AG10803 (cell line): ENCODE measurements at places on chromosomes 16 and 17.

GRCh38 chr17:27978689-27979175, 63.7 kb upstream of the NLK start:
- no peak for DNase-seq

GRCh38 chr16:24499193-24499814, 40.1 kb upstream of the RBBP6 start:
- DNase-seq, result peak; percentile 16

DNA sequence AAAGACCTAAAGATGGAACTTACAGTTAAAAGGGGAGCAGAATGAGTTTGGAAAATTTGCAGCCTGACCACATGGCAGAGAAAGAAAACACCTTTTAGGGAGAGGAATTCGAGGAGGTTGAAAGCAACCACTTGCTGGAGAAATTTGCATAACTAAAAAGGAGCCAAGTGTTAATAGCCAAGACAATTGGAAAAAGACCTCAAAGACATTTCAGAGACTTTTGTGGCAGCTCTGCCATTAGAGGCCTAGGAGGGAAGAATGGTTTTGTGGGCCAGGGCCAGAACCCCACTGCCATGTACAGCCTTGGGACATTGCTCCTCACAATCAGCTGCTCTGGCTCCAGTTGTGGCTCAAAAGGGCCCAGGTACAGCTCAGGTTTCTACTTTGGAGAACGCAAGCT, 338.5 kb downstream of the UTP18 start:
- DNase-seq, result no peak

GRCh38 chr17:59769887-59770286, 62.4 kb downstream of the VMP1 start:
- DNase-seq, result peak; percentile 43

DNA sequence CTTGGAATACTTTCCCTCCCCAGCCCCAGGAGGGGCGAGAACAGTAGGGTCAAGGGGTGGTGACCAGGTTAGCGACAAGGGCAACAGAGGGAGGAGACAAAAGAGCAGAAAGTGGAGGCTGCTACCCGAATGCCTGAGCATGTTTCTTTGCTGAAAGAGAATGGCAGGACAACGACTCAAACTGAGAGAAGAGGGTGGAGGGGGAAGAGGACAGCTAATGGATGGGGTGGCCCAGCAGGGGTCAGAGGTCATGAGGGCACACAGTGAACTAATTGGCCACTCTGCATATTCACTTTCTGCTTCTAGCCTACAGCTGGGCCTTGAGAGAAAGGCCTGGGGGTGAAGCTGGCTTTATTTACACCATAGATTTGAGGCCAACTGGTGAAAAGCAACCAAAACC, 19.1 kb upstream of the DDX52 start:
- DNase-seq, result no peak

GRCh38 chr16:4859190-4859899, 12.1 kb downstream of the UBN1 start:
- DNase-seq, result no peak

DNA sequence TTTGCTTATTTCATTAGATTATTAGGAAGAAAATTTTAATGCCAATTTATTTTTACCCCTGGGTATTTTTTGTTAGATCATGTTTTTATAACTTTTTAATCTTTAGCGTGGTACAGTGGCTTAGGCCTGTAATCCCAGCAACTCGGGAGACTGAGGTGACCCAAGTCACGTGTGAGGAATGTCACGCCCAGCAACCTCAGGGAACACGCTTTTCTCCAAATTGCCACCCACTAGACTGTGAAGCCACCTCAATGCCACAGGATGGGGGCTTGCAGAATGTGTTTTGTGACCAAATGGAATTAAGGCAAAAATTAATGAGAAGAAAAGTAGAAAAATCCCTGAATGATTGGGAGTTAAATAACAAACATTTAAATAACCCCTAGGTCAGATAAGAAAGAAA, 141.8 kb downstream of the LAT start:
- DNase-seq, result no peak

DNA sequence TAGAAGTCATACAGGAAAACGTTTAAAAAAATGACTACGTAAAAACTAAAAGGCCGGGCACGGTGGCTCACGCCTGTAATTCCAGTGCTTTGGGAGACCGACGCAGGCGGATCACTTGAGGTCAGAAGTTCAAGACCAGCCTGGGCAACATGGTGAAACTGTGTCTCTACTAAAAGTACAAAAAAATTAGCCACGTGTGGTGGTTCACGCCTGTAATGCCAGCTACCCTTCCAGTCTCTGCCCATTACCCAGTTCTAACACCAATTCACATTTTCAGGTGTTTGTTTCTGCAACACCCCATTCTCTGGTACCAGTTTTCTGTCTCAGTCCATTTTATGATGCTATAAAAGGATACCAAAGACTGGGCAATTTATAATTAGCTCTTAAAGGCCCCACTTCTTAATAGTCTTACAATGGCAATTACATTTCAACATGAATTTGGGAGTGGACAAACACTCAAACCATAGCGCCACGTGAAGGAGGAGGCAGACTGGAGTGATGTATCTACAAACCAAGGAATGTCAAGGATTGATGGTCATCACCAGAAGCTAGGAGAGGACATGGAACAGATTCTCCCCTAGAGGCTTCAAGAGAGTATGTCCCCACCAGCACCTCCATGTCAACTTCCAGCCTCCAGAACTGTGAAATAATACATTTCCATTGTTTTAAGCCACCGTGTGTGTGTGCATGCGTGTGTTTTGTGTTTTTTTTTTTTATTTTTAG, 791 bp upstream of the C17orf75 start:
- no peak for DNase-seq

DNA sequence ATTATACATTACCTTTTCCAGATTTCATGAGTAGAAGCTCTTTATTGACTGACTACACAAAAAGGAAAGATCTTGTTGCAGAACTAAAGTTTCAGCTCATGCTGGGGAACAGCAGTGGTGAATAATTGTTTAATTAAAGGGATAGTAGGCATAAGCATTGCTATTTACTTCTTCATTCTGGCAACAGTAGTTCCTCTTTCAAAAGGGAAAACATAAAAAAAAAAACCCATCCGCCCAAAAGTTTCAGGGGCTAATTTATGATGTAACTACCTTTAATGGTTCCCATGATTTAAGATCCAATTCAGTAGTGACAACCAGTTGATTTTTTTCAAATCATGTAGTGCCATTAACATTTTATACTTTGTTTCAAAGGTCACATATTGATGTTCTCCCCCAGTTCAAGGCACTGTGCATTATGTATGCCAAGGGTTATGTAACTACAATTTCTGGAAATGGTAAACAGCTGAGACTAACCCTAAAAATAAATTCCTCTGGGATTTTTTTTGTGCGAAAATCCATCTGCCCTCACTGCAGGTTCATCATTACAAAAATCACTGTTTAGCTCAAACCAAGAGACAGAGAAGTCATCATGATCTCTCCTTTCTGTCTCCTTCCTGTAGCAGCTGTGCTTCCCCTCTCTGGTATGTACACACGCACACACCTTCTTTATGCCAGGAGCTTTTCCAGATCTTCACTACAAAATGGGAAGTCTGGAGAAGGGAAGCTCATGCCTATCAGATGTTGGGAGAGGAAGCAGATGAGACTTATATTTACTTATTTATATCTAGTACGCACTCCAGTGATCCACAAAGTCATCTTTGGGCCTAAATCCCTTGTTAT, 2.2 kb upstream of the PHLPP2 start:
- peak; percentile 37 for DNase-seq

DNA sequence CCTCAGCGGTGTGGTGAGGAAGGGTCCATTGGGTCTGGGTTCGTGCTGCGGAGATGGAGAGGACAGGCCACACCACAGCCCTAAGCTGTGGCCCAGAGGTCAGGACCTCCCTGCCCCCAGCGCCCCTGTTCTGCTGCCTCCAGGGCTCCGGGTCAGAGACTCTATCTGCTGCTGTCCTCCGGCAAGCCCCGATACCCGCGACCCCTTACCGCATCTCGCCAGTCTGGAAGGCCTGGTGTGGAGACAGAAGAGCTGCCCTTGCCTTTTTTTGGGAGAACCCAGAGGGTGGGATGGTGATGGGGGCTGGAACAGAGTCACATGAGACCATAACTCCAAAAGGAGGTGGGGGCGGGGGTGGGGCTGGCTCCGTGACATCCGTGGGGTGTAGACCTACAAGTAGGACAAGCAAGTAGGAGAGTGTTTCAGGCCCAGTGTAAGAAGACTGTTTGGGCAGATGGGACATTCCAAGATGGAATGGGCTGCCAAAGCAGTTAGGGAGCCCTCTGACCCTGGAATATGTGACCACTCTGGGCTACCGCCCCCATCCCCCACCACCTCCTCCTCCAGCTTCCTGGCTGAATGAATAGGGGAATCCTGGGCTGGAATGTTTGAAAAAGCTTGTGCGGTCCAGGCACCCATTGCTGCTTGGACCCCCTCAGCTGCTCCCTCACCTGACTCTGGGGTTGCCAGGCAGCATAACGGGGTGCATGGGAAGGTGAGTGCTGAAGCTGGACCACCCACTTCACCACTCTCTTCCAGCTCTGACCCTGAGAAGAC, 1.4 kb downstream of the XYLT2 start:
- DNase-seq, result no peak

DNA sequence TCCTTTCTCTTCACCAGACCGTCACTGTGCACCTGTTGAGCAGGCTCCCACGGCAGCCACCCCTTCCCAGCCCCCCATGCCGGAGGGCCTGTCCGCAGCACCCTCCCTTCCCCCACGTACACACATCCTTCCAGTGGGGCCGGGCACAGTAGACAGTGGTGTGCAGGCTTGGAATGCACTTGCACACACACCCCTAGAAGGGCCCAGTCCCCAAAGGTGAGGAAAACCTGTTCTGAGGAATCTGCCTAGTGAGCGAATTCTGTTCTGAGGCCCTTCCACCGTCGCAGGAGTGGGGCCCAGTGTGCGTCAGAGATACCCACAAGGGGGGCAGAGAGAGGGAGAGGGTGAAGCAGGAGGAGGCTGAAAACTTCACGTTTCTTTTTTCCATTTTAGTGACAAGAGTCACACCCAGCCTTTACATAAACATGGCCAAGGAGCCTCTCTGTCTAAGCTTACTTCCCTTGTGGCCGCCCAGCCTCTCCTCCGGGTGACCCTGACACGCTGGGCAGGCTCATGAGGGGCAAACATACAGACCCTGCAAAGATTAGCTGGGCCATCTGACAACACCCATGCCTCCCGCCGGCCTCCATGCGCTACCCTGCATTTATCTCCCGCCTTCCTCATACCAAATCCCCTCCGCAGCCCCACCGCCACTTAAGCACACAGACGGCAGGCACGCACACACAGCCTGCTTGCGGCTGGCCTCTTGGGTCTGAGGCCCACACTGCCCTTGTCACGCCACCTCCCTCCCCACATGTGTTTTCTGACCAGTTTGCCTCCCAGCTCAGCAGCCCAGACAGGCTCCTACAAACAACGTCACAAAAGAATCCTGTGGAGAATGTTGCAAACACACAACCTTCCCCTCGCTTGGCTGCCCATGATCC, 1.8 kb downstream of the ZBTB4 start:
- DNase-seq, result peak; percentile 96

- DNase-seq, result peak; percentile 96
Observed at GRCh38 chr16:22374311-22375116, at the start of gene CDR2. CDR2 (minus strand) TSS chr16:22374619; CDS start chr16:22374309, 310 bp downstream.

- DNase-seq, result no peak
Observed at GRCh38 chr16:72357910-72358309, 186.0 kb upstream of the PMFBP1 start.

DNA sequence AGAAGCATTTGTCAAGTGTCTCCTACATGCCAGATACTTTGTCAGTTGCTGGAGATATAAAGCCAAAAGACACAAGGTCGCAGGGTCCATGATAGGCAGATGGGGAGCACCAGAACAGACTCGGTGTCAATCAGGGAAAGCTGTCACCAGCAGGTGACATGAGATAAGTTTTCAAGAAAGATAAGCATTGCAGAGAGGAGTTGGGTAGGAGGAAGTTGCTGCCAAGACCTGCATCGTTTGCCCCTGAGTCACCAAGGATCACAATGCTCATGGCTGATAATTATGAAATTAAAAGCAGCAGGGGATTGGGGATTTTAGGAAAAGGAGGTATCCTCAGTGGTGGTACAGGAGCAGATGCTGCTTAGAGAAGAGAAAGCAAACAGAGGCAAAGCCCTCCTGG, 551.1 kb upstream of the CDH11 start:
- peak; percentile 51 for DNase-seq

DNA sequence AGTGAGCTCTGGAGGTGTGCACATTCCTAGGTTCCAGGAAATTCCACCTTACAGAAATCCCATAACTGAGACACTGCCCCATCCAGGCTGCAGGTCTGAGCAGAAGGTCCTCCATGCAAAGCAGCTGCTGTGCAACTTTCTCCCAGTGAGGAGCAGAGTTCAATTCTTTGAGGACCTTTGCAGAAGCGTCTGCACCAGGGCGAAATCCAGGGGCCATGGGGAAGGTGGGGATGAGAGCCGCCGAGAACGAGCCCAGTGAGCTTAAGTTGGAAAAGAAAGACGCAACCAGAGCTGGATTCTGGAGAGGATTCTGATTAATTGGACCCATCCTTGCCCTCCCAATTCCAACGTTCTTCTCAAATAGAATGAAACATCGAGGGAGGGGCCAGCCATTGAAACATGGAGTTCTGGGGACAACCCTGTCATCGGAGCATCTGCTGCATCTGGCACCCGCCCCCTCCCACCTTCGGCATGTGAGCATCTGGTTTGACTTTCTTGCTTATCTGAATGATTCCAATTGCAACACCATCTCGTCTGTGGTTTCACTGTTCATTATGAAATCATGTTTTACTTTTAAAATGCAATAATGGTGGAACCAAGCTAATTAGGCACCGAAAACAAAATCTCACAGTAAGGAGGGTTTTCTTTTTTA, 190.6 kb upstream of the FOXF1 start:
- DNase-seq, result peak; percentile 46

DNA sequence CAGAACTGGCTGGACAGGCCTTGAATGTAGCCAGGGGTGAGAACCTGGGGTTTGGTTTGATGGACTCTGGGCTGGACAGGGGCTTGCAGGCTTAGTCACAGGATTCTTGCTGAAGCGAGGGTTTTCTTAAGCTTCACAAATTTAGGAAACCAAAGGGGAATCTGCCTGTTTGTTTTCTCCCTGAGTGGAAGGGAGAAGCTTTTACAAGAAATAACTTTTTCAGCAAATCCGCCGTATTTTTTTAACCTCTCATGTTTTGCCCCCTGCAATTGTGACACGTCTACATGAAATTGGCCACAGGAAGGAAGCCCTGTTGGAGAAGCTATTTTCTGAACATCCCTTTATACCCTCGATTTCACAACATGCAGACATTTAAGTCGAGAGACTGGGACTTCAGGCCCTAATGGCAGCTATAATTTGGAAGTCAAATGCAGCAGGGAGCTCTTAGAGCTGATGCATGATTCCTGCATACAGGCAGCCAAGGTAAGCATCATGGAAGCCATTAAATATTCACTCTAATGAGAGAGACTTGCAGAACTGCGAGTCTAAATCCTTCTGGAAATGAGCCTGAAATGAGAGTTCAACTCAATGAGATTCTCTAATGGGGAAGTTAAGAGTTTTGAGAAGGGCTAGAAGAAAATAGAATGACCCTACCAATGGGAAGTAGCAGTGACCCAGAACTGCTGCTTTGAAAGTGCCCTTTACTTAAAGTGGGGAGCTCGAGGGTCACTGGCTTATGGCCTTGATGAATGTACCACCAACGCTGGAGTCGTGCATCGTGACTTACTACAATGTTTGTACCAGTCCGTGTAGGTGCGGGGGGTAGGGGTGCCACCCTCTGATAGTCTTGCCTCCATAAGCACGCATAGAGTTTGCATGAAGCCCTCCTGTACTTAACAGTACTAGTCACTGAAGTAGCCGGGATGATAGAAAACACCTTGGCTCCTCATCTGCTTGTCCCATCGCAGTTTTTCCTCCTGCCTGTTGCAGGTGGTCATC, 45.1 kb upstream of the IRF8 start:
- no peak for DNase-seq

GRCh38 chr16:27244363-27244755, 24.2 kb downstream of the NSMCE1 start:
- DNase-seq, result no peak
